ENCODE measurements at places on chromosomes 1 and 21.

- DNase-seq = no peak
Observed at GRCh38 chr1:29121516-29121935, 2.2 kb downstream of the TMEM200B start.

GRCh38 chr1:91784616-91785015, 101.3 kb downstream of the TGFBR3 start:
- no peak for DNase-seq

- DNase-seq = no peak
Observed at GRCh38 chr1:196545222-196545621, 63.0 kb downstream of the KCNT2 start.

GRCh38 chr1:156638189-156638985, 3.5 kb upstream of the BCAN start:
- DNase-seq = no peak

GRCh38 chr1:60428127-60428526, 354.6 kb upstream of the C1orf87 start:
- no peak for DNase-seq

DNA sequence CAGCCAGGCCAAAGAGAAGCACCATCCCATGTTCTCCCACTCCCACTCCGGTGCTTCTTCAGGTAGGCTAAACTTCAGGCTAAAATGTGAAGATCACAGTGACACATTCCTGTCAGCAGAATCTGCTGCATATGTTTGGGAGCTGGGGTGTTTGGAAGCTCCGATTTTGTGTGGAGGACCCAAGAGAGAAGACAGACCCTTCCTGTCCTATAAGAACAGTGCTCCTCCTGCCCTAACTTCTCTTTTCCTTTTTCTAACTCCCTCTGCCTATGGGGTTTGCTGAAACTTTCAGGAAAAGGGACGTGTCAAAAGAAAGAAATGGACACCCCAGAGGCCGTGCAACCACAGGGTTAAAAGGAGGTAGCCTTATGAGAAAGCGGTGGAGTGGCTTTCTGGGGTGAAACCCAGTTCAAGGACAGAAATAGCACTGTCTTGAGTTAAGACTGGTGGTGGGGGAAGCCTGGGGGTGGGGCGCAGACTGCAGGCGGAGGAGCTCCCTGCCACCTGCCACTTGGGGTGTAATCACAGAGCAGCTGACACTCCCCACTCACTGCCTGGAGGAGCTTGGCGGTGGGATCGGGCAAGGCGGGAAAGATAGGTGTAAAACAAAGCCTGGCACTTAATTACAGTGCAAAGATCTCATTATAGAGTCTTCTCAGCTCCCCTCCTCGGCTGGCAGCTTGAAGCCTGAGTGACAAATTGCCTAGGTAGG, 645 bp upstream of the TLR5 start:
- DNase-seq = no peak

DNA sequence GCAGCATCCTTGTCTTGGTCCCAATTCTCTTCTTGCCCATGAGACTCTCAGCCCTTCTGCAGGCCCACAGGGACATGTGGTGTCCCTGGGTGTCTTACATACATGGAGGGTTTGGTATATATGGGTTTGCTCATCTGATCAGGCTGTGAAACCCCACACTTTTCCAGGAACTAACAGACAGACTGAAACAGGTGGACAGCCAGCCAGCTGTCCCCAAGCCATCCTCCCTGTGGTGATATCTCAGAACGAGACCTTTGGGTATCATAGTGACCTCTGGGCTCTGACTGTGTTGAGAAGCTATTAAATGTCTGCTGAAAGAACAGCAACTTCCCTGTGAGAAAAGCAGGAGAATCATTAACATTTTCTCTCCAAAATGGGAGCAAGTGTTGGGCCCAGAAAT, 115.5 kb upstream of the PAXBP1 start:
- no peak for DNase-seq

DNA sequence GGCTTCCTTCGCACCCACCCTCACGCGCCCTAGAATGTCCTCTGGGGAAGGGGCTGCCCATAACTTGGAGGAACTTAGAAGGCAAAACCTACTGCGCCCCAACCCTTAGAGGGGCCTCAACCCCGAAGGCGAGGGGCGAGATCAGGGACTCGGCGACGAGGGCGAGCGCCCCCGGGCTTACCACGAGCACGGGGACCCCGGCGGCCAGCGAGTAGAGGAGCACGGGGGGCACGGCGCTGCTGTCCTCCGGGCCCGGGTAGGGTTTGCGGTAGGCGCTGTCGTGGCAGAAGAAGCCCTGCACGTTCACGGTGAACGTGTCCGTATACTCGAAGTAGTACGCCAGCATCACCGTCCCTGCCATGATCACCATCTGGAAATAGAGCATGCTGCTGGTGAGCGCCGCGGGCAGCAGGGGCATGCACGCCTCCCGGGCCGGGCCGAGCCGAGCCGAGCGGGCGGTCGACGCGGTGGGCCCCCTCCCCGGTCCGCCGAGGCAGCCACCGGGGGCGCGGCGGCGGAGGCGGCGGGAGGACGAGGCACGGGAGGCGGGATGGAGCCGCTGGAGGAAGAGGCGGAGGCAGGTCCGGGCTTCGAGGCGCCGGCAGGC, 304 bp downstream of the PLPPR5 start:
- DNase-seq = no peak

DNA sequence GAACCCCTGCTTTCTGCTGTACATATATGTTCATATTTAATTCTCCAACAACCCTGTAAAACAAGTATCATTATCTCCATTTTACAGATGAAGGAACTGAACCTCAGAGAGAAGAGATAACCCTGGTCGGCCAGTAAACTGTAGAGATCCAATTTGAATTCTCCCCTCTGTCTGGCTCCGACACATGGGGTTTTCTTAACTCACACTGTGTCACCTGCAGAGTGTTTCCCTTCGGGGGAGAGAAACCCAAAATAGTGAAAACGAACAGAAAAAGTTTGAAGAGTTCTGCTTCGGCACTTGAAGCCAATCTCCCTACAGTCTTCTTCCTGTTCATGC, 17.4 kb upstream of the BCAR3 start:
- DNase-seq = no peak

- no peak for DNase-seq
Observed at GRCh38 chr1:48744032-48744431, 32.7 kb downstream of the BEND5 start.

DNA sequence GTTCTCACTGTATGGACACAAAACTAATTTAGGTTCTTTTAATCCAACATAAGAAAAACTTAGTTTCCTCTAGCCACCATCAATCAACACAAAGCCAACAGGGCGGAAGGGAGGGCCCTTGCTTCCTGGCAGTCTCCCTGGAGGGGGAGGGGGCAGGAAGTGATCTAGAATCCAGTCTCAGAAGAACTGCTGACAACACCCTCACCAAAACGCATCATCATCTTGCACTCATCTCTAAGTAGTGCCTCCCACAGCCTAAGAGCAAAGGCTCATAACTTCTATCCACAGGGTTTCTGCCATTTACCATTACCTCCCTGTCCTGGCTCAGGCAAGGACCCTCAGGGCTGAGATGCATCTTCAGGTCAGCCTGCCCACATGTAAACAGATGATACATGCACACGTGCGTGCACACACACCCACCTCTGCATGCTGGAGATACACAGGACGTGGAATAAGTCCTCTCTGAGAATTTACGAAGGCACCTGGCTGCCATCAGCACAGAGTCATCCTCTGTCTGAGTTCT, 20.5 kb downstream of the HIVEP3 start:
- DNase-seq = no peak

GRCh38 chr1:17125756-17126237, 6.5 kb upstream of the PADI2 start:
- peak; percentile 70 for DNase-seq

- no peak for DNase-seq
Observed at GRCh38 chr1:54781023-54781723, 16.9 kb upstream of the PARS2 start.

DNA sequence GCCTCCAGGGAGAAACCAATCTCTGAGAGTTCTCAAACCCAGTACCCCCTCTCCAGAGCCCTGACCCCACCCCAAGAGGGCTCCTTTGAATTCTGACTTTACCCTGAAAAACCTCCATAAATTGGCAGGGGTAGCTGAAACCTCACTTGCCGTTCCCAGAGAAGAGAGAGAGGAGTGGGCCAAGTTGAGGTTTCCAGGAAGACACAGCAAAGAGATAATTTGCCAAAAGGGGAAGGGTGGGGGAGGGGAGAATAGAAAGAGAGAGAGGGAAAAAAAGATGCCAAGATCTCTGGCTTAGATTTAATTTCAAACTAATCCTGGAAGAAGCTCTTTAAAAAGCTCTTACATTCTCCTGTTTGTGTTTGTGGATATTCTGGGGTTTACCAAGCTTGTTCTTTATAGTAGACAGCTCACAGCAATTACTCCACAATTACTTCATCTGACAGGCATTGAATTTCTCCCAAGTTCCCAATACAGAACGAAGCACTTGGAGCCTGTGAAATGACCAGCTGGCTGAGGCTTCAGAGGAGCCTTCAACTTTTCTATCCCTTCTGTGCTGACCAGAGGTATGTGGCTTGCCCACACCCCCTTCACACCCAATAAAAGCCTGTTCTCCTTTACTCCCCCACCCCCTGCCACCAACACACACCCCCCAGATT, 1.1 kb upstream of the GRHL3 start:
- DNase-seq = no peak

DNA sequence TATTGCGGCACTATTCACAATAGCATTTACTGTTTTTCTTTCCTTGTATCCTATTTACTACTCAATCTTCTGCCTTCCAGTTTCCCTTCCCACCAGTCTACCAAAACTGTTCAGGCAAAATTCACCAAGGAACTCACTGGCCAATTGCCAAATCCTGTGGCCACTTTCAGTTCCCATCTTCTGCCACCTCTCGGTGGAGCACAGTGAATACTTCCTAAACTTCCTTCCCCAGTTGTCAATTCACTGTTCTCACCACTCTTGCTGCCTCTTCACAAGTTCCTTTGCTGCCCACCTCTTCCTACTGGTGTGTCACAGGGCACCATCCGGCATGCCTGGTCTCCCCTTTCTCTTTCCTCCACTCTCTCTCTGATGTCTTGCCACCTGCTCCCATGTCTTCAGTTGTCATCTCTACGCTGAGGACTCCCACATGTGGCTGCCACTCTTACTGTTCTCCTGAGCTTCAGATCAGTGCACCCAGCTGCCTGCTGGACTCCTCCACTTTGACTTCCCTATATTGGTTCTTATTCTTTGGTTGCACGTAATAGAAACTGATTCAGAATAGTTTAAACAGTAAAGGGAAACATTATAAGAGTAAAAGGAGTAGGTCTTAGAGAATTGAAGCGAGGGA, 114.4 kb downstream of the PIK3R3 start:
- DNase-seq = no peak

DNA sequence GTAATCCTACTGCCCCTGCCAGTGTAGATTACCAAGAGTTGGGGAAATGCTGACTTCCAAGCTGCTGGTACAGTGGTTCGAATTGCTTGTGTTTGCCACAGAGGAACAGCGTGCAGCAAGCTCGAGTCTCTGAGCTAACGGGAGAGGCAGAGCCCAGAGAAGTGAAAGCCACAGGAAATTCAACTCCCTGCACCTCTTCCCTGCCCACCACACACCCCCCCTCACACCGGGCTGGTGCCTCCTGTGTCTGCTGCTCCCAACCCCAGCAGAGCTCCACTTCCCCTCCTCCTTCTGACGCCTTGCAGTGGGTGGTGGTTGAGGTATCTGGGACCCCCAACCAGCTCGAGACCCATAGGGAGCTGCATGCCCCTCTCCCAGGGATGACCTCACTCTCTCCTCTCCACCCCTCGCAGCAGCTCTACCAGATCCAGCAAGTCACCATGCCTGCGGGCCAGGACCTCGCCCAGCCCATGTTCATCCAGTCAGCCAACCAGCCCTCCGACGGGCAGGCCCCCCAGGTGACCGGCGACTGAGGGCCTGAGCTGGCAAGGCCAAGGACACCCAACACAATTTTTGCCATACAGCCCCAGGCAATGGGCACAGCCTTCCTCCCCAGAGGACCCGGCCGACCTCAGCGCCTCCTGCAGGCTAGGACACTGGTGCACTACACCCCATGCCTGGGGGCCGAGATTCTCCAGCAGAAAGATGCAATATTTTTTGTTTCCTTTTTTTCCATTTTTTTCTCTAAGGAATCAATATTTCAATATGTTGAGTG, 13.1 kb upstream of the KCNQ4 start:
- DNase-seq = no peak

DNA sequence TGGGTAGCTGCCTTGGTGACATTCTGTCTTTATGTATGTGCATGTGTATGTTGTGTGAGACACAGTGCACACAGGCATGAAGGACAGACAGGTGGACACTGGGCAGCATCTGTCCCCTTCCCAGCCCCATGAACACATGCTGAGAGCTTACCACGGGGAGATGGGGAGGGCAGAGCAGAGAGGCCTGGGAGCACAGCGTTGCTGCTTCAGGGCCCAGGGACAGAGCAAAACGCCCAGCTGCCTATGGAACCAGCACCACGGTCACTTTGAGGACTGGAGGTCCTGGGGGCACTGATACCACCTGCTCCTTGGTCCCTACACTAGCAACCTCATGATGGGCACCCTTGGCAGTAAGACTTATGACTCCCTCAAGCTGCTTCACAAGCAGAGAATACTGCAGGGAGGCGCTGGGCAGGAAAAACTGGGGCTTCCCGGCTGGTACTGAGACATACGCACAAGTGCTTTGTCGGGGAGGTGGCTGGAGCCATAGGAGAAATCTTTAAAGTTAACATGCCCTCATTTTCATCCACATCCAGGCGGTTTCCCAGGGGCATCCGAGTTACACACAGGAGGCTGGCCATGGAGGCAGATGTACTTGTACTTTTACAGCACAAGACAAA, 40.3 kb downstream of the LMX1A start:
- DNase-seq = no peak

DNA sequence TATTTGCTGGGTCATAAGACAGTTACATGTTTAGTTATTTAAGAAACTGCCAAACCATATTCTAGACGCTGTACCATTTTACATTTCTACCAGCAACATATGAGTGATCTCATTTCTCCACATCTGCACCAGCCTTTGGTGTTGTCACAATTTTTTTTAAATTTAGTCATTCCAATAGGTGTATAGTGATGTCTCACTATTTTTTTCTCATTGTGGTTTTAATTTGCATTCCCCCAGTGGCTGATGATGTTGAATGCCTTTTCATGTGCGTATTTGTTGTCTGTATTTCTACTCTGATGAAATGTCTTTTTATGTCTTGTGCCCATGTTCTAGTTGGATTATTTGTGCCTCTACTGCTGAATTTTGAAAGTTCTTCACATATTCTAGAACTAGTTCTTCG, 38.4 kb downstream of the NFASC start:
- DNase-seq = no peak

GRCh38 chr1:247415423-247416361, at the start of gene NLRP3:
Gene NLRP3 (plus strand): TSS chr1:247416173. CDS start chr1:247418801, 2,628 bp downstream.
- DNase-seq = no peak

DNA sequence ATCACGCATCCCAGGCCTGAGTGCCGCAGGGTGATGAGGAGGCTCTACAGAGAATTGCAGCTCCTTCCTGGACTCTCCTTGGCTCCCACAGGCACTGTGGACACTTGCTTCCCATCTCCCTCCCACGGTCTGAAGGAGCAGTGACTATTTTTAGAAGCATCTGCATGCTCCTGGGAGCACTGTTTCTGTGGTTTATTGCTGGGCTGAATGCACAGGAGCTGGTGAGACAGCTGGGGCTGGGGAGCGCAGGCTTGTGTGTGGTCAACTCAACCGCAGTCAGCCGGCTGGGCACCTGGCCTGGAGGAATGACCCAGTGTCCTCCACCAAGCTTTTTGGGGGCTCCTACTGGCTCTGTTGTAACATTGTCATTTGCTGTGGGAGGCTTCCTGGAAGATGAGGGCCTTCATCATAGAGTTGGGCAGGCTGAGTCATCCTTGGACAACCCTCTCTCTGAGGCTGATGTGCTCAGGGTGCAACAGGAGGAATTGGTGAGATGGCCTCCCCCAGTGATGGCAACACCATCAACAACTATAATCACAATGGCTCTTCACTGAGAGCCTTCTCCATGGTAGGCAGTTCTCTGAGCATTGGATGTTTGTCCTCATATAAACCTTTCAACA, 1.7 kb downstream of the NFASC start:
- no peak for DNase-seq
